Cardiac atrium fibroblast (primary cell): ENCODE measurements at places on chromosomes 7 and 10. TPM values are rescaled to one million over a fixed set of nuclear protein-coding genes. Genes with fewer than 3 reads are reported as not detected.

The TRIM50 gene
- total RNA-seq: not detected in 2 replicates

The ASZ1 gene
- not detected in 2 replicates for total RNA-seq

The LRRN3 gene
- total RNA-seq: 0.18 and 3.1 TPM in 2 replicates

The MYOZ1 gene
- not detected in 2 replicates for total RNA-seq

The WNT8B gene
- total RNA-seq: not detected in 2 replicates

The TCAF2 gene
- 7.8 and 12.3 TPM in 2 replicates for total RNA-seq

The LRGUK gene
- not detected in 2 replicates for total RNA-seq

The BTBD16 gene
- total RNA-seq: not detected in 2 replicates

The MOGAT3 gene
- total RNA-seq: not detected in 2 replicates

The DNTT gene
- total RNA-seq: not detected in 2 replicates

The OR13A1 gene
- not detected in 2 replicates for total RNA-seq

The NEUROG3 gene
- total RNA-seq: not detected in 2 replicates

The SLC13A1 gene
- total RNA-seq: not detected in 2 replicates

The CLDN3 gene
- total RNA-seq: not detected in 2 replicates

The MARVELD1 gene
- 30.7 and 43.3 TPM in 2 replicates for total RNA-seq

The ANAPC16 gene
- total RNA-seq: 63.9 and 75.3 TPM in 2 replicates
